Epithelial cell of proximal tubule (primary cell): ENCODE measurements at places on chromosomes 3 and 15. TPM values are rescaled to one million over a fixed set of nuclear protein-coding genes. Genes with fewer than 3 reads are reported as not detected.

DTWD1 gene
- 9.9 and 10.6 TPM in 2 replicates for total RNA-seq

FAM107A gene
- 0.22 and 1.3 TPM in 2 replicates for total RNA-seq

TGM4 gene
- 0.07 TPM in 1 of 2 replicates, not detected in the other for total RNA-seq

STX19 gene
- total RNA-seq = not detected in 2 replicates

DLEC1 gene
- not detected in 2 replicates for total RNA-seq

PLSCR4 gene
- 0.36 and 0.63 TPM in 2 replicates for total RNA-seq

DNA sequence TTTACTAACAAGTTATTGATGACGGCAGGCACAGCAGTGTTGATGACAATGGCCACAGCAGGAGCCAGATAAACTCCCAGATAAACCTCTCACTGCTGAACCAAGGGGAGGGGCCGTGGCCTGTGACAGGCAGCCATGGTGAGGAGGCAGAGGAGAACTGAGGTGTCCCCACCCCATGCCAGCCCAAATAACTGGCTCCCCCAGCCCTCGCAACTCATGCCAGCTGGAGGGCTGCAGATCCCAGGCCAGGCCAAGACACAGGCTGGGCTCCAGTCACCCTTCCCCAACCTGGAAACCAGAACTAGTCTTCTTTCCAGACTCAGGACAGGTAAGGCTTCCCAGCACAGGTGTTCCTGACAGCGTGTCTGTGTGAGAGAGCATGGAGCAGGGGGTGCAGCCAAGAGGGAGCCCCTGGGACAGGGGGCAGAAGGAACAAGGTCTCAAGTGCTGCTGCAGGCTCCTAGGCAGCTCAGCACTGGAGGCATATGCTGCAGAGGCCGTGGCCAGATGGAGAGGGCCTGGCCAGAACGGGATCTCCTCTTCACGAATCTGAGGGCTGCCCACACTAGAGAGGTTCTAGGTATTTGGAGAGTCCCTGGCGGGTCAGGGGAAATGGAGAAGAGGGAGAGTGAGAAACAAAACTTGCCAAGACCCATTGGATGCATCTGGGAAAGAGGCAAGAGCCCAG, 15.9 kb downstream of the PLA2G4F start:
- DNase-seq = no peak

- no peak for DNase-seq
Observed at GRCh38 chr15:75200765-75201615, 692 bp upstream of the C15orf39 start.

DNA sequence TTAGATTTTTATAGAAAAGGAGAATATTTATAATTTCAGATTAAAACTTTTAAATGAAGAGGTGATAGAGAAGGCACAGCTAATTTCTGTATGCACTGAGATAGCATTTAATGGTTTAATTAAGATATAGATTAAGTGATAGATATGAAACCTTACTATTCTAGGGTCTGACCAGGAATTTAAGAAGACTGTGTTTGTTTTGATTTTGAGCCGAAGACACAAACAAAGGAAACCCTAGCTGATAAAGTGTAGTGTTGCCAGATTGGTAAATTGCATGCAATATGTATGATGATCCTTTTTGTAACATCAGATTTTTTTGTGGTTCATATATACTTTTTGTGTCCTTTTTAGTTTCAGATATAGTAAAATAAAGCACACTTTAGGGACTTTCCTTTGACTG, 141.8 kb downstream of the ZPLD1 start:
- DNase-seq = no peak

- DNase-seq = no peak
Observed at GRCh38 chr15:65804252-65804931, 12.3 kb upstream of the DENND4A start.

DNA sequence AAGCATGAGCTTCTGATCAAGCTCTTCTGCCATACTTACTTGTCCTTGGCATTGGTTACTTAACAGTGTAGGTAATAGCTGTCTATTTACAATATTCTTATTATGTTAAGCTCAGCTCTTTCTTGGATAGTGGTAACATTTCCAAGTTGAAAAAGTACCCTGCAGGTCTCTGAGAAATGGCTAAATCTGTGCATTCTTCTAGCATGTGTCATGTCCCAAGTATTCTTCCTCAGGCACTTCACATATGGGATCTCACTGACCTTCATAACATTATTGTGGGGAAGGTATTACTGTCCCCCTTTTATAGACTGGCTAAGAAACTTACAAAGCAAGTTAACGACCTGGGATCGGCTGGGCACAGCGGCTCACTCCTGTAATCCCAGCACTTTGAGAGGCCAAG, 236.1 kb downstream of the RORA start:
- DNase-seq = no peak

DNA sequence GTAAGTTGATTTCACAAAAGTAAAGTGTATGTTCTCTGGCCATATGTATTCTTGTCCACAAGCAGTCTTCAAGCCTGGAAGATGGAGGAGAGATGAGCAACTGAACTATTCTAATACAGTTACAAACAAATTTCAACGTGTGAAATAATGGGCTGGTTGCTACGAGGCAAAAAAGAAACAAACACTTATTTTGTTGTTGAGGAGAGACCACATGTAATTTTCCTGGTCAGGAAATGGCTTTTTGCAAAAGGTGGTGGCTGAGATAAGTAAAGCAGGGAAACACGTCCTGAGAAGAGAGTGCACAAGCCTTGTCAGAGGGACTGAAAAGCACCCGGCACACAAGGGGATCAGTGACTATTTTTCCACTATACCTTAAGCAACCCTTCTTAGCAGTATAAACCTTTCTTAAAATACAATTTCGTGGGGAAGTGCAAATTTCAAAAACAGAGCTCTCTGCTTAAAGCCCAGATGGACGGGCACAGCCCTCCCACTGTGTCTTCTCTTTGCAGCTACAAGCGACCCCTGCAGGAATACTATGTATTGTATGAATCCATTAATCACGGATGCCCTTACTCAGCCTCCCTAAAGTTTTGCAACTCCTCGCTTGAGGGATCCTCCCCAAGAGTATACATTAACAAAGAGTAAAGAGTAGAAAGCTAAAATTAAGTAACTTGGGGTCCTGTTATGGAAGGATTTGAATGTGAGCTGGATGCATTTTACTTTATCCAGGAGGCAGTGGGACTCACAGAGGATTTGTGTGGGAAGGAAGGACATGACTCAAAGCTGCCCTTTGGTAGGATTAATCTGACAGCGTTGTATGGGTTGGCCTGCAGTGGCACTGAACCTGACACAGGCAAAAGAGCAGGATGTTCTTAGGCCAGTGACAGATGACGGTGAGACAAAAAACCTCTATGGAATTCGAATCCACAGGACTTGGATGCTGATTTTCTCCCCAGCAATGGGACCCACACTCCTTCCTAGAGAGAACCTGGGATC, 253.7 kb downstream of the IL5RA start:
- no peak for DNase-seq

DNA sequence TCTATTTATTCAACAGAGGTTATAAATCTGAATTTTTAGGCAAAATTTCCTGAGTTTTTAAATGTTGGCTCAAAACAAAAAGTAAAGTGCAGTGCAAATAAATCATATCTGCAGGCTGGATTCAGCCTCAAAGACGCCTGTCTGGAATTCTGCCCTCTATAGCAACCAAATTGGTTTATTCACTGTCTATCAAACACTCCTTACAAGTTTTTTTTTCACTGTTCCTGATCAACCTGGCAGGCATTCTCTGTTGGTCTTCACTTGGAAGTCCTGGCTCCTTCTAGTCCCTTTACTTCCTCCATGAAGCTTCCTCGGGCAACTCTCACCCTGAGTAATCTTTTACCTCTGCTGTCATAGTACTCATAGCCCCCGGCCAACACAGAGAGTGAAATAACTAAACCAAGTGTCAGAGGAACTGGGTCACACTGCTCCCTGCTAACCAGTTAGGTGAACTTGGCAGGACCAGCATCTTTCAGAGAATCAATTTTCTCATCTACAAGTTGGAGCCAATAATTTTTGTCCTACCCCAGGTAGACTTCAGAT, 36.8 kb upstream of the TIPARP start:
- DNase-seq = no peak

DNA sequence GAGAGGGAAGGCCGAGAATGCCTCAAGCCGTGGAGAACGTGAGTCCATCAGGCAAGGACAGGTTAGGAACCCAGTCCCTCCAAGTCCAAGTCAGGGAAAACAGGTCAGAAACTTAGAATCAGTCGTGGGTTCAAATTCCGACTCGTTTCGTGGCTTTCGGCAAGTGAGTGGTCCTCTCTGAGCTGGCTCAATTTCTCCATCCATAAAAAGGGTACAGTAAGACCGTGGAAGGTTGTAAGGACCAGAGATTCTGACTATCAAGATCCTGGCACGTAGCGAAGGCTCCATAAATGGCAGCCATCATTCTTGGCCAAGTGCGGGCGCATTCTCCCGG, 604 bp upstream of the MED12L start:
- DNase-seq = no peak

GRCh38 chr3:36729204-36730056, 34.9 kb downstream of the DCLK3 start:
- peak; percentile 15 for DNase-seq
